Activated CD8-positive, alpha-beta memory T cell treated with anti-CD3 and anti-CD28 coated beads for 48 hours (primary cell): ENCODE measurements at places on chromosomes 5 and 9.

GRCh38 chr5:139501381-139501780, 18.8 kb upstream of the STING1 start:
- no peak for DNase-seq

DNA sequence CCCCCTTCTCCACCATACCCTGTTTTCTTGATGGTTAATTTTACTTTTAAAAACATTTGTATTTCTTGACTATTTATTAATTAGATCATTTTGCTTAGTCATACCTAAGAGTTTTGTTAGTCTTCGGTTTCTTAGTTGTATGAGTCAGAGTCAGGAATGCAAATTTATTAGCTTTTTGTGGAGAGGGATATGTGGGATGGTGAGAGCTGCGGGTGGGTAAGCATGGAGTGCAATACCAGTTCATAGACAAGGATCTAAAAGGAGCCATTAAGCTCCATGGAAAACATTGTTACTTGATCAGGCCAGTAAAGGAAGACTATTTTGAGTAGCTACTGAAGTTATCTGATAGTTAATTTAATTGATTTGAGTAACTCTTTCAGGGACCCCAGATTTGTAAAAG, 77.5 kb downstream of the ZSWIM6 start:
- no peak for DNase-seq

DNA sequence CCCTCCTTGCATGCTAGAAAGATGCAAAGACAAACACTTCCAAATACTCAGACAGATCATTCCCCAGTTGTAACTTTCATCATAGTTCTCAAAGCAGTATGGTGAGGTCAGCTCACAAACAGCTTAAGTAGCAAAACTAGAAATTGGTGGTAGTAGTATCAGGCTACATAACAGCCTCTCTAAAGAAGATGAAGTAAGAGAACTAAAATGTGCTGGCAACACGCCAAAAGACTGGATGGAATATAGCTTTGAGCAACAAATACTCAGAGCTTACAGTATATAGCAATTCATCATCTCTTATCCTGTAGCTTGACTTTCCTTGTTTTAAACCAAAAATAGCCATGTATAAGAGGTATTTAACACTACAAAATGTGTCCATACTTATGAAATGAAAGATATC, 7.5 kb downstream of the PFDN1 start:
- no peak for DNase-seq

DNA sequence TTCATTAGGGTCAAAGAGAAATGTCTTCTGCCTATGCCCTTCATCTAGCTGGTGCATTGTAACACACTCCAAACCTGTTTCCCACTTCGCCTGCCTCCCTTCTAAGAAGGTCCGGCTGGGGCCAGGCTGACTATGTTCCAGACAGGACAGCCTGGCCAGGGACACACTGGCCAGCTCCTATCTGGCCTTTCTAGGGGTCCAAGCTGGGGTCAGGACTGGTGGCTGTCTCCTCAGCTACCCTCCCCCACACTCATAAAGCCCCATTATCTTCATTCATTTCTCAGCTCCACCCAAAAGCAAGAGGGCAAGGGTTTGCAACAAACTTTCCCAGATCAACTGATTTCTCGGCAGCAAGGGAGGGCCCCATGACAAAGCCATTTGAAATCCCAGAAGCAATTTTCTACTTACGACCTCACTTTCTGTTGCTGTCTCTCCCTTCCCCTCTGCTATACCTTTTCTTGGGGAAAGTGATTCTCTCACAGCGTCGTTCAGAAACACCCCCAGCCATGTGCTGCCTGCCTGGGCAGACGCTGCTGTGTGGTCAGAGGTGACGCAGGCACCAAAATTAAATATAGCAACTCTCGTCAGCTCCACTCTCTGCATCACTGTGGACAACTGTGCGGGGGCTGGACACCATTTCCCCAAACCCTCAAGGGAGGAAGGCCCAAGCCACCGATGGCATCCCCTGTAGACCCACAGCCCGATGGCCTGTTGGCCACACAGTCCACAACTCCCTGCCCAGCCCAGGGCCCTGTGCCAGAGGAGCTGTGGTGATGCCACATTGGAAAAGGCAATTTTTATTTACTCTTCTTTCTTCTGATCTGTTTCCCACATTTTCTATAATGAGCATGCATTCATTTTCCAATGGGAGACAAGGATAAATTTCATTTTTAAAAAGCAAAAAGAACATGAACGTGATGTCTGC, 6.1 kb downstream of the IL13 start:
- no peak for DNase-seq

DNA sequence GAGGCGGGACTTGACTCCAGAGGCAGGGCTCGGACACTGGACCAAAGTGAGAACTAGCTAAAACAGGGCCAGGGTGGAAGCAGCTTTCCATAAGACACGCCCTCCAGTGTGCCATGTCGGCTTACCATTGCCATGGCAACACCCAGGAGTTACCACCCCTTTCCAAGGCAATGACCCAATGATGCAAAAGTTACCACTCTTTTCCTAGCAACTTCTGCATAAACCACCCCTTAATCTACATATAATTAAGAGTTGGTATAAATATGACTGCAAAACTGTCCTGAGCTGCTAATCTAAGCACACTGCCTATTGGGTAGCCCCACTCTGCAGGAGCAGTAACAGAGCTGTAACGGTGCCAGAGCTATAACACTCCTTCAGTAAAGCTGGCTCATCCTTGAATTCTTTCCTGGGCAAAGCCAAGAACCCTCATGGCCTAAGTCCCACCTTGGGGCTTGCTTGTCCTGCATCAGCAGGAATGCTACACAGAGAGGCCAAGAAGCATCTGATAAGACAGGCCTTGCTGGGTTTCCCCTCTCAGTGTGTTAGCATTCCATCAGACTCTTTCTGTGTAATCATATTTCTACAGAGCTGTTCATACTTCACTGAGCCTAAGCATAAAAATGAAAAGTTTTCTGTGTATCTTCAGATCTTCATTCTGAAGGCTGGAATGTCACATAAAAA, 262.7 kb upstream of the KLF9 start:
- DNase-seq = no peak

GRCh38 chr5:33501899-33502298, 61.1 kb downstream of the TARS1 start:
- DNase-seq = no peak

- no peak for DNase-seq
Observed at GRCh38 chr9:124776954-124777648, at the start of gene OLFML2A. TSS of gene OLFML2A (plus strand) at chr9:124777133. CDS start at chr9:124777271, 138 bp downstream.

DNA sequence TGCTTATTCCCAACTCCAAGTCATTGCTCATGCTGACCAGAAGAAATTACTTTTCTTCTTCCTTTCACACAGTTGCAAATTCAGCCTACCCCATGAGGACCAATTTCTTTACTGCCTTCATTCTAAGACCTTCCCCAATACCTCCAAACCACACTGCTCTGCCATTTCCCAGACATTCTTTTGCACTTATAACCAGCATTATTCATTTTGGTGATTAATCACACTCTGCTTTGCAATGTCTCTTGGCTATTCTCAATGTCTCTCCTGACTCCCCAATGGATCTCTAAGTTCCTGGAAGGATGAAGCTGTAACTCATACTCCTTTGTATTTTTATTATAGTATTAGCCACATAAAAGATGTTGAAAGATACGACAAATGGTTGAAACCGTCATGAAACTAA, 105.7 kb upstream of the RANBP3L start:
- no peak for DNase-seq

DNA sequence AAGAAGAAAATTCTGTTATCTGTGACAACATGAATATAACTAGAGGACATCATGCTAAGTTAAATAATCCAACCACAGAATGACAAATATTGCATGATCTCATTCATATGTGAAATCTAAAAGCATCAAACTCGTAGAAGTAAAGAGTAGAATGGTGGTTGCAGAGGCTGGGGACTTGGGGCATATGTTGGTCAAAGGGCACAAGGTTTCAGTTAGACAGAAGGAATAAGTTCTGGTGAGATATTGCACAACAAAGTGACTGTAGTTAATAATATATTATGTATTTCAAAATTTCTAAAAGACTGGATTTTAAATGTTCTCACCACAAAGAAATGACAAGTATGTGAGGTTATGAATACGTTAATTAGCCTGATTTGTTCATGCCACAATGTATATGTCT, 24.8 kb downstream of the GRIA1 start:
- no peak for DNase-seq

GRCh38 chr9:134283692-134284265, 42.5 kb upstream of the RXRA start:
- no peak for DNase-seq

DNA sequence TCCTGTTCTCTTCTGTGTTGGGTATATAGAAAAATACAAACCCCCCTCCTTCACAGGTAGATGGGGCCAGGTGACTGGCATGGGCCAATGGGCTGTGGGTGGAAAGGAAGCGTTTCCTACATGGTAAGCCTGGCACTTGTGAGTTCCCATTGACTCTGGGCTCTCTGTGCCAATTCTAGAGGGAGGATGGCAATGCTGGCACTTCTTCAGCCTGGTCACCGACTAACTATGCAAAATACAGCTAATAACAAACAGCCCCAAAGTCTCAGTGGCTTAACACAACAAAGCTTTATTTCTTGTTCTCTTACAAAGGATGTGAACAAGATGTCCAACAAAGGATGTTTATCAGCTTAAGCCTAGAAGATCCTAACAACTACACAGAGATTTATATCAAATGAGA, 258.1 kb downstream of the SYK start:
- DNase-seq = no peak

GRCh38 chr9:136656795-136657611, 5.7 kb upstream of the EGFL7 start:
- no peak for DNase-seq

DNA sequence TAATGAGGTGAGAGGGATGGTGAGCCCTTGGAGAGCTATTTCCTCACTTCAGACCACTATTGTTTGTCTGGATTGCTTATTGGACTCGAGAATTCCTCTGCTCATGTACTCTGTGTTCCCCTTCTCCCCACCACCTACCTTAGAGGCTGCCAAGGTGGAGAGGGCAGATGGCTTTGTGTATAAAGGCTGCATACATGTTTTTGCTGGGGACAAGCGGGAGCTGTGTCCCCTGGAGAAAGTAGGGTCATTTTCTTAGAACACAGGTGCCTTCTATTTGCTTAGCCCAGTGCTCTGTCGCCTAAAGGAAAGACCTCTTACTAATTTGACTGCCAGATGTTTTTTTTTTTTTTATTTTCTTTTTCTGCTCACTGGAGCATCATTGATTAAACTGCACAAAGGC, 29.7 kb downstream of the RASGRF2 start:
- DNase-seq = no peak

GRCh38 chr9:77291714-77292113, 114.4 kb downstream of the VPS13A start:
- no peak for DNase-seq

DNA sequence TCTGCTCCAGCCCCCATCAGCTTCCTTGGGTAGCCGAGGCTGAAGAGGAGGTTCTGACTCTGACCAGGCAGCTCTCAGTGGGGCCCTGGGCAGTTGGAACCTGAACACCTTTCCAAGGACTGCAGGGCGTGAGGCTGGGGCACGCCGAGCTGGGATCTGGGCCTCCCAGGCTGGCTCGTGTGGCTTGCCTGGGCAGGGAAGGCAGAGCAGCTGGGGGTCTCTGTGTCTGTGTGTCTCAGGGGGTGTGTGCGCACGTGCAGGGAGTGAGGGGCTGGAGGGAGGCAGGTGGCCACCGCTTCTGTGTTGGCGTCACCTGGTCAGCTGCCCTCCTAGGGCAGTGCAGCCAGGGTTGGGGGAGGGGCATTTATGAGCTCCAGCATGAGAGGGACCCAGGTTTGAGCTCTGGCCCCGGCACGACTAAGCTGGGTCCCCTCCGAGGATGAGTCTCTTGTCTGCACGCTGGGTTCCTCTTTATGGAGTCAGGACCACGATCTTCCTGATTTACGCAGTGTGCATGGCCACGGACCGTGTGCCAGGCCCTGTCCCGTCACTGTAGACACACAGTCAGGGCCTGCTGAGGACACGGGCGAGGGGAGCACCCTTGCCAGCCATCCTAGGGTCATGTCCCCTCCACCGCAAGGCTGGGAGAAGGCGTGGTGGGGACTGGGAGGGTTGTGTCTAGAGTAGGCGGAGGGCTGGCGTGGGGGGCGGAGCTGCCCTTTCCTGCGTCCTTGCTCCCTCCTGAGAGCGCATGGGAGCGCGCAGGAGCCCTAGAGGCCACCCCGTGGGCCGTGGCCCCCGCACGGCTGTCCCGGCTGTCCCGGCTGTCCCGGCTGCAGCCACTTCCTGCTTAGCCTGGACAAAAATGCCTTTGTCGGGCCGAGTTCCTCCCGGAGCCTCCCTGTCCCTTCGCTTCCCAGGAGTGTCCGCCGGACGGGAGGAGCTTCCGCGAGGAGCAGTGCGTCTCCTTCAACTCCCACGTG, 4.6 kb downstream of the ADAMTSL2 start:
- no peak for DNase-seq

GRCh38 chr9:89549031-89549644, 51.2 kb upstream of the SEMA4D start:
- DNase-seq = peak; percentile 78
